ENCODE measurements at places on chromosomes 1 and 21.
A peak's percentile ranks its signal among the peaks of the same experiment; 100 is the strongest.

DNA sequence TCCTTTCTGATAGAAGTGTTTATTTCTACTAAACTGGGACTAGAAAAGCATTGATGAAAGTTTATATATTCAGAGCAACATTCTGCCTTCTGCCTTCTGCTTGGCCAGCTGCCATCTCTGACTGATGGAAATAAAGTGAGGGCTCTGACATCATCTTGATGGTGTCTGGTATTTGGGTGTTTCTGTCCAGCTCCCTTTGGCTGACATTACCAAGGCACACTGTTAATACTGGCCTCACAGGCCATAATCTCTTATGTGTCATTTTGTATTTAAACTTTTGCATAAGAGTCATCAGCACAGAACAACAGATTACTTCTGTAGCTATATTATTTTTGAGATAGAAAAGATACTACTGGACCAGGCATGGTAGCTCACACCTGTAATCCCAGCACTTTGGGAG lies 216.9 kb downstream of the RYR2 start:
- no peak for DNase-seq

DNA sequence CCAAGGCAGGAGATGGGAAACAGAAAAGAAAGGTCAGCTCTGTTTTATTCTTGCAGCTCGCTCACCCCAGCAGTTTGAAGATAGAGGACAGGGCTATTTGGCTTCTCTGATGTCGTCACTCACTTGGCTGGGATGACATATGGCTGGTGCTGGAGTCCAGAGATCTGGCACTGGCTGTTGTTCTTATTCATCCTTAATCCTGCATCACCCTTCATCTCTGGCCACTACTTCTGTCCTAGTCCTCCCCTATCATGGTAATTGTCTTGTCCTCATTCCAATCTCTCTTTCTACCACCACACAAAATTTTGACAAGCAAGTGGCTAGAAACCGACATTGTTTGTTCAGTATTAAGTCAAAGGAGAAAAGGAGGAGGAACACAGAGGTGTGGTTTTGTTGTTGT lies 103.8 kb upstream of the PDE4B start:
- DNase-seq = no peak

GRCh38 chr1:226649780-226650179 lies 89.3 kb downstream of the ITPKB start:
- DNase-seq = peak; percentile 76

- no peak for DNase-seq
Observed at GRCh38 chr1:119808491-119808890, 2.8 kb downstream of the REG4 start.

- no peak for DNase-seq
Observed at GRCh38 chr1:7185721-7186120, 400.5 kb downstream of the CAMTA1 start.

DNA sequence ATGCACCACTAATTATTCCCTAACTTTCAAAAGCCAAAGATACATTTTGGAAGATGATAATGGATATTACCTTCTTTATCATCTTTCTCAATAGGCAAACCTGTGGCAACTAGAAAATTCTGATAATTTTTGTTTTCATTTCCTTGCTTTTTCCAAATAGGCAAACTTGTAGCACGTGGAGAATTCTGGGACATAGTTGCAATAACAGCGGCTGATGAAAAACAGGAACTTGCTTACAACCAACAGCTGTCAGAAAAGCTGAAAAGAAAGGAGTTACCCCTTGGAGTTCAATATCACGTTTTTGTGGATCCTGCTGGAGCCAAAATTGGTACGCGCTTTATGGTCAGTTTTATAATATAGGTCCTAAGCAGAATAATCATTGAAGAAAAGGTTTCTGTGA lies 1.5 kb downstream of the FPGT start:
- peak; percentile 62 for DNase-seq

DNA sequence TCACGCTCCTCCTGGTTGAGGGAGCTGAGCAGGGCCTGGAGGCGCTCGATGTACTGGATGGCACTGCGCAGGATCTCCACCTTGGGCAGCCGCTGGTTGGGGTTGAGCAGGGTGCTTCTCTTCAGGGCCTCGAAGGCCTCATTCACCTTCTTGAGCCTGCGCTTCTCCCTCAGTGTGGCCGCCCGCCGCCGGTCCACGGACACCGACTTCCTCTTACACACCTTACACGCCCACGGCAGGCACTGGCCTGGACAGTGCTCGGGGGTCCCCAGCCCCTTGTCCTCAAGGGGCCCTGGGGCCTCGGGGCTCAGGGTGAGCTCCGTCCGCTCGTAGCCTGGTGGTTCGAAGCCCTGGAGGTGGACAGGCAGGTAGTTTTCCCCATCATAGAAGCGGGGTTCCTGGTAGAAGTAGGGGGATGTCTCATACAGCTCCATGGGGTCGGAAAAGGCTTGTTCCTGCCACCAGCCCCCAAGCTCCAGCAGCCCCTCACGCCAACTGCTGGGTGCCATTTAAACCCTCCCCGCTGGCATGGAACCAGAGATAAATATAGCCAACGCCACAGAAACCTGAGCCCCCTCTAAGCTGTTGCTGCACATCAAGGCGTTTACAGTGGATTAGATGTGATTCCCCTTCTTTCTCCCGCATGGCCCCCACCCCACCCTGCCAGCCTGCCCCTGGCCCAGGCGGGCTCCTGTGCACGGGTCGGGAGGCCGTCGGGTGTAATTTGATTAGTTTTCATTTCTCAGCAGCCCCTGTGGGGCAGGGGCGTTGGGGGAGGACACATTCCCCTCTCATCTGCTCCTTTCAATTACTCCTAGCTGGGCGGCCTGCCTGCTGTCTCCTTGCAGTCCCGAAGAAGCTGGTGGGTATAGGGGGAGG lies at the start of gene MYOG:
TSS of gene MYOG (minus strand) at position 485 of the 879 bp plus-strand sequence. CDS start at position 434, 51 bp downstream.
- no peak for DNase-seq

DNA sequence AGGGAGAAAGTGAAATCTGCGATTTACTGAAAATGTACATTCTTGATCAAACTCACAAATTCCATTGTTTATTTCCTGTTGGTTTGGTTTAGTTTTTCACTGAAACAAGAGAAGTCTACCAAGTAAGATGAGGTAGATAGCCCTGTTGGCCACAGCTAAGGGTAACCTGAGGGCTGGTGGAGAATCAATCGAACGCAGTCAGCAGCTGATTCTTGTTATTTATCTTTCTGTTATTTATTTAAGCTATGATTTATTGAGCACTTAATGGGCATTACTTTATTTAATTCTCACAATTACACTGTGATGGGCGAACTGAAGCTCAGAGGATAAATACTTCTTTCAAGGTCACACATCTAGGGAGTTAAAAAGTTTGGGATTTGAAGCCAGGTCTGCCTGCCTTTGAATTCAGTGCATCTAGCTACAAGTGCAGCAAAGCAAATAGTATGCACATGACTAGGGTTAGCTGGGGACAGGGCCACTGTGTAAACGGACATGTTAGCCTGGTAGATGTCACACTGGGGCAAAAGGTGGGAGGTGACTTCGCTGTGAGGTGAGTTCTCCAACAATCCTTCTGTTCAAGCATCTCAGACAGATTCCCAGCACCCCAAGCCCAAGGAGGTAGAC lies 106.5 kb upstream of the GADD45A start:
- DNase-seq = no peak

DNA sequence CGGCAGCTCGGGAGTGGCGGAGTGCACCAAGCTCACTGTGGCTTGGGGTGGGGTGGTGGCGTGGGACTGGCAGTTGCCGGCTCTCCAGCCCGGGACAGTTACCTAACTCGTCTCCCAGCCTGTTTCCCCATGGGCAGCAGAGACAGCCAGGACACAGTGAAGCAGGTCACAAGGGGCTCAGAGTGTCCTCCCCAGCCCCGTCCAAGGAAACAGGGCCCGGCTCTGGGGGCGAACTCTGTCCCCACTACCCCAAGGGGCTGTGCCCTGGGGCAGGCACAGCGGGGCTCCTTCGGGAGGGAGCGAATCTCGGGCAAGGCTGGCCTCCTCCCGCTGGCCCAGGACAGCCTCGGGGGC lies 759 bp downstream of the GPR157 start:
- DNase-seq = peak; percentile 30

DNA sequence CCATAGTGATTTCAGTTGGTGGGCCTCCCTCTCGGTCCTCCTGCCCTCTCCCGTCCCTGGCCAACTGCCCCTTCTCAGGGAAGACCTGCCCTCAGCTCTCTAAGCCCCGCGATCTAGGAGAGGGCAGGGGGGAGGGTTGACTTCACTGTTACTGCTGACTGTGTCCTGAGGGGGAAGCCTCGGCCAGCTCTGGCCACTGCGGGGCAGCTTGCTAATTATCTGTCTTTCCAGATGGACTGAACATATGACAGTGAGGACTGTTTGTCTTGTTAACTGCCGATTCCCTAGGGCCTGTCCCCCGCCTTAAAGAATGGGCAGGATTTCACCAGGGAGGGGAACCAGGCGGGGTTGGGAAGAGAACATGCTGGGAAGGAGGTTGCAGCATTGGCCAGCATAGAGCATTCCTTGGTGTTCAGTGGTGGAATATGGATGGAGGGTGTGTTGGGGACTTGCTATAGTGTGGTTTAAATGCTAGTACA lies 22.9 kb downstream of the NIPAL3 start:
- no peak for DNase-seq

- no peak for DNase-seq
Observed at GRCh38 chr21:40602080-40602479, 244.9 kb downstream of the DSCAM start.

DNA sequence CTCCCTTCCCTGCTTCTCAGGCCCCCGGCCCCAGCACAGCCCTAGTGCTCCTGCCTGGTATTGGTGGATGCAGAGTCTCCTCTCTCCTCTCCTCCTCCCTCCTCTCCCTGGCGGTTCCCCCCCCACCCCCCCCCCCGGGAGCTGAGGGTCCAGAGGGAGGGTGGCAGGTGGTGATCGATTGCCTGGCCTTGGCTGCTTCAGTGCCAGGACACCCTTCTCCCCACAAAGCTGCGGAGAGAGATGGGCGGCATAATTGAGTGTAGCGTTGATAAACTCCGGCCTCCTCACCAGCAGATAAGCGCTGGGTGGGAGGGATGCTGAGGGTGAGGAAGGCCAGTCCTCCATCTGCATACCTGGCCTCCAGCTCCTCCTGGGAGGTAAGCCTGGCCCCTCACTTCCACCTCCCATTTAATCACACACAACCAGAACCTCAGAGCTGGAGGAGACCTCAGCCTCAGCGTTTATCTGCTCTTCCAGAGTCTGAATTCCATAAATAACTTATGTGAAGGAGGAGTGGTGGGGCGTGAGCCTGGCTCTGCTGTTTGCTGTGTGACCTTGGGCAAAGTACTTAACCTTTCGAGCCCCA lies 60.8 kb downstream of the LRRN2 start:
- no peak for DNase-seq

- no peak for DNase-seq
Observed at GRCh38 chr1:8632102-8632501, 185.3 kb downstream of the RERE start.

GRCh38 chr1:224343679-224344078 lies 13.0 kb upstream of the CNIH4 start:
- peak; percentile 24 for DNase-seq

DNA sequence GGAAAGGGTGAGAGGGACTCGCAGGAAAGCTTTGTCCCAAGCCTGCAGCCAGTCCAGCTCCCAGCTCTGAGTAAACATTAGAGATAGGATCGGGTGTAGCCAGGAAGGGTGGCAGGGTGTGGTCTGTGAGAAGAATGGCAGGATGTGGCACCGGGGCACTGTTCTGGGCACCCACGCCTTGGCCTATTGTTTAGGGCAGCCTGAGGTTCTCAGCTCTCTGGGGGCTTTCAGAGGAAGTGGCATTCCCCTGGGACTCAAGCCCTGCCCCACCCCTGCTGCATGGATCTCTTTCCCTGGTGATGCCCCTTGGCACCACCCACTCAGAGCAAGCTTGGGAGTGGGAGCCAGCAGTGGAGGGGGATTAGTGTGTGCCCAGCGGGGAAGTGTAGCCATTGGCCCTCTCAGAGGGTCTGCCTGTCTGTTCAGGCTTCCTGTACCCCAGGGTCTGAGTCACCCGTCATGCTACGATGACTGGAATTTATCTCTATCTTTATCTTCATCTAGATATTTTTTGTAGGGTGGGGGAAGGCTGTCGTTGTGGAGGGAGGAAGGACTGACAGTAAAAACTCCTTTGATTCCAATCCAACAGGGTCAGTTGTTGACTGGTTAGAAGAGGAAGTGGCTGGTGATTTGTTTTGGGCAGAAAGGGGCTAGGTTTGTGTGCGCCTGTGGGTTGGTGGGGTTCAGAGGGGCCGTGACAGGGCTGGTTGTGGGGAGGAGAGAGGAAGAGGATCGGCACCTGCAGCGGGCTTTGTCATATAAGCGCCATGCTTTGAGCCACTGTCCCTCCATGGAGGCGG lies 31.6 kb downstream of the SOX13 start:
- peak; percentile 71 for DNase-seq

DNA sequence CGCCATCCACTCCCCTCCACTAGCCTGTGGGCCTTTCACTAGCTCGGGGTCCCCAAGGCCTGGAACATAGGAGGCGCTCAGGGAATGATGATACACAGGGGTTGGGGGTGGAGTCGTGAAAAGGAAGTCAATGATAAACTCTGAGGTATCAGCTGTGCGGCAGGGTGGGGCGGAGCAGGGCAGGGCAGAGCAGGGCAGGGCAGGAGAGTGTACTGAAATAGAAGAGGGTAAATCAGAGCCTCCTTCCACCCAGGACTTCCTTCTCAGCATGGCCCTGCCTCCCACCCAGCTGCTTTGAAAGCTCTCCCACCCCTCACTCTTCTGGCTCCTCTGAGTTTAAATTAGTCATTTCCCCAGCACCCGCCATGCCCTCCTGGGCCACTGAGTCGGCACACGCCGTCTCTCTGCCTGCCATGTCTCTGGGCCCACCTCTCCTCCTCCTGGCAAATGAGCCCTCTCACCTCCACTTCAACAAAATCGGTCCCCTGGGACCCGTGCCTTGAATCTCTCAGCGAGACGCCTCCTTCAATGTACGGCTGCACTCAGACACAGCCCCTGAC lies 16.9 kb downstream of the CAPZB start:
- DNase-seq = peak; percentile 88

DNA sequence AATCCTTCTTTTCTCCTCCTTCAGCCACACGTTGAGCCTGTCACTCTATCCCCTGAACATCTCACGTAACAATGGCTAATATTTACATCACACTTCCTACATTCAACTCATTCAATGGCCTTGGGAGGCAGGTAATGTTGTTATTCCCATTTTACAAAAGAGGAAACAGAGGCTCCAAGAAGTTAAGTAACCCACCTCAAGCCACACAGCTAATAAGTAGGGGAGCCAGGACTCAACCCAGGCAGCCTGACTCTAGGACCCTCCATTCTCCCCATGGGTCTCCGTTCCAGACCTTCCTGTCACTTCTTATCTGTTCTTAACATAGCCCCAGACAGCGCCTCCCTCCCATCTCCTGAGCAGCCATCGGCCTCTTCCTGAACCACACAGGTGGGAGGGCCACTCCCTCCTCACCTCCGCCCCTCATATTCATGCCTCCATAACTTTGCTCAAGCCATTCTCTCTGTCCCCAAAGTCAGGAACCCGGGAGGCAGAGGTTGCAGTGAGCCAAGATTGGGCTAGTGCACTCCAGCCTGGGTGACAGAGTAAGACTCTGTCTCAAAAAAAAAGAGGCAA lies 2.2 kb downstream of the PADI4 start:
- no peak for DNase-seq

DNA sequence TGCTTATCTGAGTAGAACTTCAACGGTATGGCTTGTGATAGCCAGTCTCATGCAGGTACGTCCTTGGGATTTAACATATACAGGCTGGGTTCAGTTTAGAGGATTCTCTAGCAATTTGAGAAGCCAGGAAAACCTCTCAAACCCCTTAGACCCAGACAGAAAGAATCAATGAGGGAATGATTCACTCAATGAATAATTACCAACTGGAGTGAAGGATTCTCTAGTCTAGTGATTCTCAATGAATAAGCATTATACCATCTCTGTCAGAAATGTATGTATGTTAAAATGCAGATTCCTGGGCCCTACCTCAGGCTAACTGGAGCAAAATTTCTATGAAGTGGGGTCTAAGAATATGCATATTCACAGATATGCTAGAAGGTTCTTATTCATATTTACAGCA lies 54.5 kb upstream of the APP start:
- no peak for DNase-seq
